ENCODE measurements at places on chromosomes 2 and 18.

- DNase-seq = peak; percentile 30
Measured at GRCh38 chr2:232315049-232315922, 63.3 kb upstream of the ALPP start.

- DNase-seq = no peak
Measured at GRCh38 chr18:52334896-52335295, 5.1 kb upstream of the DCC start.

- no peak for DNase-seq
Measured at GRCh38 chr2:109702250-109702985, 88.3 kb downstream of the SOWAHC start.

- no peak for DNase-seq
Measured at GRCh38 chr2:9307535-9307934, 100.9 kb downstream of the ASAP2 start.

GRCh38 chr2:164498836-164499235 is 122.4 kb downstream of the GRB14 start:
- no peak for DNase-seq

GRCh38 chr2:38498045-38498481 is 104.7 kb downstream of the HNRNPLL start:
- no peak for DNase-seq

DNA sequence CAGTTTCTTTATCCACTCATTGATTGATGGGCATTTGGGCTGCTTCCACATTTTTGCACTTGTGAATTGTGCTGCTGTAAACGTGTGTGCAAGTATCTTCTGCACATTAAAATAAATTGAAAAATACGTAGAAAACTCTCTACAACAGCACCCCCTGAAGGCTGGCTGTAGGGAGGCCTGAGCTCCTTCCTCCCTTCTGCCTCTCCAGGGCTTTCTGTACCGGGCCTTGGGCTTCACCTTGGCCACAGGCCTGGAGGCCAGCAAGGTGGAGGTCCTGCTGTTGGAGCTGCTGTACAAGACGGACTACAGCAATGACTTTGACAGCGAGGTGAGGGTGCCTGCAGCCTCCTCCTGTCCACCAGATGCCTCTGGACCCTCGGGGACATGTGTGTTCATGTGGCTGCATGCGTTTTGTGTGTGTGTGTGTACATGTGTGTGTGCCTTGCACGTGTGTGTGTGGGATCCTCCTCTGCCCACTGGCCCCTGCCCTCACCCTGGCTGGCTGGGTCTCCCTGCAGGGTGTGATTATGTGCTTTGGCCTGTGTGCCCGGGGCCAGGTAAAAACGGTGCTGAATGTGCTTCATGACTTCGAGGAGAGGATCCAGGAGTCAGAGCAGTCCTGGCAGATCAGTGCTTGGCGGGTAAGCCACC is 29.2 kb downstream of the MROH2A start:
- DNase-seq = no peak

DNA sequence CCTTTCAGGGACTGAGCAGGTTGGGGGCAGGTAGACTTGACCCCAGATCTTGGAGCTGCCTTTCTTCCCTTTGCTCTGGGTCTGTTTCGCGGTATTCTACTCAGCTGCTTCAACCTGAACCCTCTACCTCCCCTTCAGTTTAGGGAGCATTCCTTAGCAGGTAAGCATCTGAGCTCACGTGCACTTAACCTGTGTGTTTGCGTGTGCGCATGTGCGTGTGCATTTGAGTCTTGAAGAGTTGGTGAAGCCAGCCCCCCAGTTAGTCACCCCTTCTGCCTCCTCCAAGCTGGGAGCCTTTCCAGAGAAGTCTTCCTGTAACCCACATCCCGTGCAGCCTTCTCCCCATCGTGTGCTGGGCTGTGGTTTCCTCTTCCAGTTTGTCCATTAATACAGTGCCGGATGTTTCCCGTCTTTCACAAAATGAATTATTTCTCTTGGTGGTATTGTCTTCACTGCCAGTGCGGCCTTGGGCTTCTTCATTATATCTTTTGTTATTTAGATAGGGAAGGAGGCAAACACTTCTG is 33.2 kb downstream of the B3GNT2 start:
- DNase-seq = no peak

DNA sequence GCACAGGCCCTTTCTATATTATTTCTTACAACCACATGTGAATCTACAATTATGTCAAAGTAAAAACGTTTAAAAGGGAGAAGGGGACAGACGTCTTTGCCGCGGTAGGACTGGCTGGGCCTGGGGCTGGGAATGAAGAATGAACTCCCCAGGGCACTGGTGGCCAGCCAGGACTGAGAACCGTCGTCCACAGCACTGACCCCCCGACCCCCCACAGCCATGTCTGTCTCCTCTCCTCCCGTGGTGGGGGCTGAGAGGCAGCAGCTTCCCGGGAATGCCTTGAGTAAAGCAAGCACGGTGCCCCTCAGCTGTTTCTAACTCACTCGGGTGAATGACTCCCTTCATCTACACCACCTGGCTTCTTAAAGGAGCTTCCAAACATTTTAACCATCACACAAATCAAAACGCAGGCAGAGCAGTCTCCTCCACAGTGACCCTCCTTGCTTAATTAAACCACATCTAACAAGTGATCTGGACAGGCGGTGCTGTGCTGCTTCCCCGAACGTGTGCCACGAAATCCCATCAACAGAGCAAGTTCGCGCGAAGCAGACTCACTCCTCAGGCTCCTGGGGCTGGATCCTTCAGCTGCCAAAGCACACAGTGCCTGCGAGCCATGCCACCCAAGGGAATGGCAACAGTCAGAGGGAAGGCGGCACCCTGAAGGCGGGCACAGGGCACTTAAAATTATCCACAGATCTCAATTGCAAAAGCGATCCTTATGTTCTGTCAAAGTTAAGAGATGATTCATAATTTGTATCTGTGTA is 217.7 kb downstream of the EIPR1 start:
- no peak for DNase-seq

DNA sequence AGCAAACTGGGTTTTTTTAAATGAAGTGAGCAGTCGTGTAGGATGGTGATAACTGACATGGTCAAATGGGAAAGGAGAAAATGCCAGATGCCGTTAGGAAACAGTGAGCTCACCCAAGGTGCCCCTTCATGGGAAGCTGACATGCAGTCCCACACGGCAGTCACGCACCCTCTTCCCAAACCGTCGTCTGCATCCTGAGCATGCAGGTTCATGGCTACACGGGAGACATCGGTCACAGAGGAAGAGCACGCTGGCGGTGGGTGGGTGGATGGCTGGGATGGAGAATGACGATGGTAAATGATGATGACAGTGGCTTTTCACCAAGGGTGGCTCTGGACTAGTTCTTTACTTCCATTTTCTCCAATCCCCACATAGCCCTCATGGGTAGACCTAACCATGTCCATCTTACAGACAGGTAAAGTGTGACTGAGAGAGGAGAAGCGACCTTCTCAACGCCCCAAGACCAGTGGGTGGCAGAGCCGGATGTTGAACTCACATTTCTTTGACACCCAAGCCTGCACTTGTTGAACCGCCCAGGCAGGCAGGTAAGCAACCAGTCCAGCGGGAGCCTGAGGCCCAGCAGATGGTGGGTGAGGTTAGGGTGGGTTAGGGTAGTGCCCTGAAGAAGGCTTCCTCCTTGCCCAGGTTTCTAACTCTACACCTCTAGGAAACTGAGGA is 44.5 kb downstream of the TNS1 start:
- no peak for DNase-seq

DNA sequence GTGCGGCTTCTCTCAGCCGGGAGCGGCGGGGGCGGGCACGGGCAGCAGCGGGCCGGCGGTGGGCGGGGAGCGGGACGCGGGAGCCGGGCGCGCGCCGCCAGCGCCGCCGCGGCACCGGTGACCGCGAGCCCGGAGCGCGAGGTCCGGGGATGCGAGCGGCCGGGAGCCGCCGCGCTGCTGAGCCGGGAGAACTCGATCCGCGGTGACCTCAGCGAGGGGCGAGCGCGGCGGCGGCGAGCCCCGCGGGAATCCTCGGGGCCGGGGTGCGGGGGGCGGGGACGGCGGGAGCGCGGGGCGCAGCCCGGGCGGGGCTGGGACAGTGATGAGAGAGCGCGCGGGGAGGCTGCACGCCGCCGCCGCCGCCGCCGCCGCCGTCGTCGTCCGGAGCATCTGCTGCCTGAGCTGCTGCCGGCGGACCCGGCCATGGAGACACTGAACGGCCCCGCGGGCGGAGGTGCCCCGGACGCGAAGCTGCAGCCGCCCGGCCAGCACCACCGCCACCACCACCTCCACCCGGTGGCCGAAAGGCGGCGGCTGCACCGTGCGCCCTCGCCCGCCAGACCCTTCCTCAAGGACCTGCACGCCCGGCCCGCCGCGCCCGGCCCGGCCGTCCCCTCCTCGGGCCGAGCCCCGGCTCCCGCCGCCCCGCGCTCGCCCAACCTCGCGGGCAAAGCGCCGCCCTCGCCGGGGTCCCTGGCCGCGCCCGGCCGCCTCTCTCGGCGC is at the start of gene MTCL1:
Gene MTCL1, plus strand, starts transcription at position 319 of the 723 bp plus-strand sequence. Its CDS starts 105 bp downstream, at position 424.
- no peak for DNase-seq

GRCh38 chr2:203510256-203510940 is 24.7 kb downstream of the RAPH1 start:
- DNase-seq = no peak

Measured in spinal cord (tissue), 10 donors.